D721Med (cell line): ENCODE measurements at places on chromosomes 11 and 22.

GRCh38 chr22:41862530-41863266 is 29.8 kb downstream of the SREBF2 start:
- no peak for DNase-seq

- DNase-seq: no peak
Observed at GRCh38 chr11:7894251-7894650, 36.8 kb downstream of the OR10A6 start.

GRCh38 chr22:20015971-20016733 is 471 bp downstream of the ARVCF start:
- DNase-seq: no peak

DNA sequence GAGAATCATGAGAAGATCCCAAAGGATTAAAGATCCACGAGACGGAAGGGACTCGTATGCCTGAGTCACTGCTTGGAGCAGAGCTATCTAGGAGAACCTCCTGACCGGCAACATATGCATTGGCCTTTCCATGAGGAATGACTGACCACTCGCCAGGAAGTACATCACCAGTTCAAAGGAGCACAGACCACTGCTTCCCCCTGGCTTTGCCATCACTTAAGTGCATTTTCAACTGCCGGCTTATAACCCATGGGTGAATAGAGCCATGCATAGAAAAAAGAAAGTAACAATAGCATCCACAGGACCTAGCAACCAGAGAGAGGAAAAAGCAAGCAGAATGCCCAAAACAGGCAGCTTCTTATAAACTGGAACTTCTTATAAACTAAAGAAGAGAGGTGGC is 98.3 kb upstream of the ZC3H12C start:
- DNase-seq: no peak

- no peak for DNase-seq
Observed at GRCh38 chr11:2084721-2085120, 54.5 kb downstream of the IGF2 start.

DNA sequence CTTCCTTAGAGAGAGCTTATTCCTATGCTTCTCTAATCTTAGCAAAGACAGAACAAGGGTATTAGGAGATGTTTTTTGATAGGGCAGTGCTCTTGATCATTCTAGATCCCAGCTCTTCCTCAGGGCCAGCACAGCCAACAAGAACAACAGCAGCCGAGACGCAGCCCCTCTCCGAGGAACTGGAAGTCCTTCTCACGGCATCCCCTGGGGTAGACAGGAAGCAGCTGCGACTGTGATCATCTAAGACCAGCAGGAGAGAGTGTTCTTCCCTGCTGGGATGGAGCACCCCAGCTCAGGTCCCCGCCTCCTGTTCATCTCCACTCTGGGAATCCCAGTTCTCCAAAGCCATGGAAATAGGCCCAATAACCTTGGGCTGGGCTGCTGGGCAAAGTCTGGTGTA is 29.6 kb downstream of the IRAG1 start:
- DNase-seq: no peak

GRCh38 chr11:8087185-8087584 is 6.2 kb downstream of the TUB start:
- DNase-seq: no peak

- no peak for DNase-seq
Observed at GRCh38 chr11:93604008-93604660, 57.3 kb upstream of the CEP295 start.

DNA sequence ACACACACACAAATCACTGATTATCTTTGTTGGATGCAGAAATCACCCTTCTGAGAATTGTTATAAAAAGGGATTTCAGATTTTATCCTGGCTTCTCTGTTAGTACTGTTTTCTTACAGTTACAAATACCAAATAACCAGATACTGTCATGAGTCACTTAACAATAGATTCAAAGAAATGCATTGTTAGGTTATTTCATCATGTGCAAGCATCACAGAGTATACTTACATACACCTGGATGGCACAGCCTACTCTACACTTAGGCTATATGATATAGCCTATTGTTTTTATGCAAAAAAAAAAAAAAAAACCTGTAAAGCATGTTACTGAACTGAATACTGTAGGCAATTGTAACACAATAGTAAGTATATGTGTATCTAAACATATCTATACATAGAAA is 319.2 kb upstream of the ARHGAP42 start:
- DNase-seq: no peak

GRCh38 chr11:90823446-90823845 is 600.6 kb upstream of the CHORDC1 start:
- no peak for DNase-seq

DNA sequence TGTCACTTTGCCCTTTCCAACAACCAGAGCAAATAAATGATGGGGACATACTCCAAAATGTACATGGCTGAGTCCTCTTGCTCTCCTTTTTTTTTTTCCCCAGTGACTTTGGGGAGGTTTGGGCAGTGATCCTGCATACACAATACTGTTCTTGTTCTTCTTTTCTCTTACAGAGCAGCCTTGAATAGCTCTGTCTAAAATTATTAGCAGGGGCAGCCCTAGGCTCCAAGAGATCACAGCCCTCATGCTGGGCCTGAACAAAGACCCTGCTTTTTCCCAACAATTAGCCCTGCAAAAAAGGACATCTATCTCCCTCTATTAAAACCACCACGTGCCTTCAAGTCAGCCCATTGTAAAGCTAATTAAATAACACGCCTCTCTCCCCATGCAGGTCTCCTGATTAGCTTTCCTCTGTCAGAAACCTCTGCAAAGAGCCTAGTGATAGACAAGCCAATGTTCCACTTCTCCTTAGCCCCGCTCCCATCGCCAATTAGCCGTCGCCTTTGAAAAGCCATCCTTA is 54.7 kb downstream of the ETS1 start:
- no peak for DNase-seq

- no peak for DNase-seq
Observed at GRCh38 chr11:36699271-36699670, 101.2 kb upstream of the RAG2 start.

- DNase-seq: no peak
Observed at GRCh38 chr11:617199-617911, 1.6 kb upstream of the IRF7 start.
